ENCODE measurements at places on chromosomes 12 and 14.

- DNase-seq, result peak; percentile 3
Observed at GRCh38 chr12:28248555-28249145, 58.4 kb downstream of the CCDC91 start.

- DNase-seq, result no peak
Observed at GRCh38 chr14:37122288-37122687, 50.1 kb downstream of the SLC25A21 start.

- DNase-seq, result no peak
Observed at GRCh38 chr14:60544659-60545058, 35.7 kb downstream of the SIX6 start.

DNA sequence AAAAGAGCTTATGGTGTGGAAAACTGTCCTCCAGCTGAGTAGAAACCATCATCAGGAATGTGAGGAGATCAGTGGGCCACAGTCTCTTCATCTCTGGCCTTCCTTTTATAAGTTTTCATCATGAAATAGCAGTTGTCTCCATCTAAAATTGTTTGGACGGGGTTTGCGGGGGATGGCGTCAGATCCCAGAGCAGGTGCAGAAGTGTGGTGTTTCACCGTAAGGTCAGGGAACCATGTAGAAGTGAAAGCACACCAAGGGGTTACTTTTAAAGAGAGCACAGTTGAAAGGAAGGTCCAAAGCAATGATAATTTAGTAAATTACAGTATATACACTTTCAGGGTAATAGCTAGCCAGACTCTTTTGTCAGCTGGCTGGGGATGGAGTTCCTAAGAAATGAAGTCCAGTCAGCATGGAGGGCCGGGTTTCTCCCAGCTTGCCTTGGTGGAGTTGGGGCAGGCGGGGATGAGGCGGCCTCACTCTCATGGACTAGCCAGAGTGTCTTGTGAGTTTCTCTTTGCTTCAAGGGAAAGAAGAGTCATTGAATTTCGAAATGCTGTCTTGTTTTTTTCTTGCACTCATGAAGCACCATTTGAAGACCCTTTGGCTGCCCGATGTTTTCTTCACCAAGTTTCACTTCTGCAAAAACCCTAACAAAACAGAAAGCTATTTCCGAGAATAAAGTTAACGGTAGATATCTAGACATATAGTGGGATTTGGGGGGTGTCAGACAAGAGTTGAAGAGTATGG is 100.6 kb downstream of the ETV6 start:
- DNase-seq, result peak; percentile 97

DNA sequence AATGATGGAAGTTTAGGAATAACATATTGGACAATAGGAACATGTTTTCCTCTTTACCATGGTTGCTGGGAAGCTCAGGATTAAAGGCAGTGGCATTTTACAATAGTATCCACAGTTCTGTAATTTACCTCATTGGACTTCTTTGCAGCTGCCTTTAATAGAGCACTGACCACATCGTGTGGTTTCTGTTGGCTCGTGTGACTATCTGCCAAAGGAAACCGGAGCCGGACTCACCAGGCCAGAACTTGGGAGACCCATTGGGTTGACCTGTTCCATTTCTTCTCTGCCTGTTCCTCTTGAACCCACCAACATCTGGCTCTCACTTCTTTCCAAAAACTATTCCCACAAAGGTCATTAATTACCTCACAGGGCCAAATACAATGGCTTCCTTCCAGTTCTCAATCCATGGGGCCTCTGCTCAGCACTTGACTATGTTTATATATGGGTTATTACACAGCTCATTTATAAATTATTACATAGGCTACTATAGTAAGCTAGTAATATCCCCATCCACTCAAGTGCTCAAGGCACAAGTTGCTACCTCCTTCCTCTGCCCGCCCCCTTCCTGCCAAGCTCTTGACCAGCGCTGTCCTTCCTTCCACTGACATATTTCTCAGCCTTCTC is 121.5 kb upstream of the VASH1 start:
- no peak for DNase-seq

DNA sequence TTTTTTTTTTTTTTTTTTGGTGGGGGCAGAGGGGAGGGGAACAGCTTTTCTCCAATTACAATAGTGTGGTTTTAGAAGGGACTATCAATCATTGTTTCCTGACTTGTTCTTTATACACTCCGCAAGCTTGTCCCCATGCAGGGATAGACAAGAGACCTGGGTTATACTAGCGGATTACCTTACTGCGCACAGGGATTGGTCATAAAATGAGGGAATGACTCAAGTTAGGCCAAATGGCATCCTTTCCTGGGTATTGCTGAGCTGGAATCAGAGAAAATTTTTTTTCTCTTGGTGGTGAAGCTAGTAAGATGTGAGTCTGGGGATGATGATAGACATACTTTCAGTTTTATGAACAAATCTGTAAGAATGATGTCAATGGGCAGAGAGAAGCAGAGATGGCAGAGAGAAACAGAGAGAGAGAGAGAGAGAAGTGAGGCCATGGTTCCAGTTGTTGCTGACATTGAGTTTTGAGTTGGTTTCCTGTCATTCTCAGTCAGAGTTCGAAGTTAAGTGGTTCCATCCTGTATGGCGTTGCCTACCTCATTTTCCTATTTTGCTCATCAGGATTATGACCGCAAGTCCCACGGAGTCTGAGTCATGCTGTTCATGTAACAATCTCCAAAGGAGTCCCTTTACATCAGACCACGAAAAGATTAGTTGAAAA is 59.1 kb upstream of the OTOGL start:
- DNase-seq, result peak; percentile 6

- DNase-seq, result no peak
Observed at GRCh38 chr14:28769276-28769880, 2.8 kb downstream of the FOXG1 start.

DNA sequence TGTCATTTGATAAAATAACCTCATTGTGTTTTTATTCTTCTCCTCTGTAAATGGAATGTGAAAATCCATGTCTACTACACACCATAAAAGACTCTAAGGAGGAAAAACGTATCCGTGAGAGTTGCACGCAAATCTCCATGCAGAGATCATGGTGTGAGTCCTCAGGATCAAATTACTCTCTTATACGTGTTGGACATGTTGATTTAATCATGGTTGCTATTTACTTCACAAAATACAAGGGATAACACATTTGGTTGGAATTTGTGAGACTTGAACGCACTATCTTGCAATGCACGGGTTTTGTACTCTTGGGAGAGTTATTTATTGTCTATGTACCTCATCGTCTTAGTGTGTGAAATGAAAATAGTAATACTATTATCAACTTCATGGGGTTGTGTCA is 128.0 kb upstream of the RASSF8 start:
- no peak for DNase-seq

DNA sequence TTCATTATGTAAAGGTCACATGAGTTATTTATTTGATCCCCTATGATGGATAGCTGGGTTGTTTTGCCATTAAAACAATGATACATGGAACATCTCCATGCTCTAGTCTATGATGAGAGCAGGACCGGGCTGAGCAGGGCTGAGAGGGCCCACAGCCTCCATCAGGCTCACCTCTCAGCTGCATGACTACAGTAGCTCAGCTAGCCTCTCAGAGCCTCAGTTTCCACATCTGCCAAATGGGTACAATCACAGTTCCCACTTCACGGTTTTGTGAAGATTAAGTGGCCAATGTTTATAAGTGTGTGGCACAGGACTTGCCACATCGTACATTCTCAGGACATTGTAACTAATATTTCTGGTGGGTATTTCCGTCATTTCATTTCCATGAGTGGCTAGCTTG is 19.9 kb upstream of the MYL2 start:
- no peak for DNase-seq

GRCh38 chr12:132100306-132101065 is 43.6 kb downstream of the DDX51 start:
- DNase-seq, result no peak

- peak; percentile 73 for DNase-seq
Observed at GRCh38 chr12:2551412-2551900, 243.3 kb upstream of the FKBP4 start.

GRCh38 chr12:74619884-74620283 is 82.2 kb downstream of the ATXN7L3B start:
- no peak for DNase-seq

DNA sequence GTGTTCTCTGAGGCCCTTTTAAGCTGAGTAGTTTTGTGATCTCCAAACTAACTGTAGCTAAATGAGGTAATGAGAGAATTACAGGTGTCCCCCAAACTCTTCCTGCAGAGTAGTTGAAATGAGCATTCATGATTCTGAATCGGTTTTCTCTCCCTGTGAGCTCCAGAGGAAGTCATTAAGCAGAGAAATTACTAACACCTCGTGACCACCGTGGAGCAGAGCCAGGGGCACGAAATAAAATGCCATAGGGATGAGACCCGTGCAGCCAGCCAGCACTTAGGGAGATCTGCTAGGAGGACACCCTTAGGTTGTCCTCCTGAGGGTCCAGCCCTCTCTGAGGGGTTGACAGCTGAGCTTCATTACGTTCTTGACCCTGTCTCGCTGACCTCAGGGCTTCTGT is 79.5 kb downstream of the SLC25A47 start:
- no peak for DNase-seq

DNA sequence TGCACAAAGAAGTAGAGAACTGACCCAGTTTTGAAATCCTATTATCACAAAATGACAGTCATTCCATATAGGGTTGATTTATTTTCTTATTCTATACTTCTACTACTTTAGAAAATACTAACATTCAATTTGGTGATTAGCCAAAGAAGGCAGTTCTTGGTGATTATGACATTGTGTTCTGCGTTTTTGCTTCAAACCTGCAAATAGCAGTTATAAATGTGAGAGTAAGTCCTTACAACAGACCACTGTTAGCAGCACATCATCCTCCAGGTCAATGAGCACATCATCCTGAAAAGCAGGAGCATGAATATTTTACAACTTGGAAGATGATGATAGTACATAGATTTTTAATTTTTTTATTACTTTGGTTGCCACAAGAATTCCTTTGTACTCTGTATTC is 53.1 kb downstream of the LIN7A start:
- no peak for DNase-seq

GRCh38 chr12:65389436-65389835 is 111.0 kb downstream of the MSRB3 start:
- no peak for DNase-seq

DNA sequence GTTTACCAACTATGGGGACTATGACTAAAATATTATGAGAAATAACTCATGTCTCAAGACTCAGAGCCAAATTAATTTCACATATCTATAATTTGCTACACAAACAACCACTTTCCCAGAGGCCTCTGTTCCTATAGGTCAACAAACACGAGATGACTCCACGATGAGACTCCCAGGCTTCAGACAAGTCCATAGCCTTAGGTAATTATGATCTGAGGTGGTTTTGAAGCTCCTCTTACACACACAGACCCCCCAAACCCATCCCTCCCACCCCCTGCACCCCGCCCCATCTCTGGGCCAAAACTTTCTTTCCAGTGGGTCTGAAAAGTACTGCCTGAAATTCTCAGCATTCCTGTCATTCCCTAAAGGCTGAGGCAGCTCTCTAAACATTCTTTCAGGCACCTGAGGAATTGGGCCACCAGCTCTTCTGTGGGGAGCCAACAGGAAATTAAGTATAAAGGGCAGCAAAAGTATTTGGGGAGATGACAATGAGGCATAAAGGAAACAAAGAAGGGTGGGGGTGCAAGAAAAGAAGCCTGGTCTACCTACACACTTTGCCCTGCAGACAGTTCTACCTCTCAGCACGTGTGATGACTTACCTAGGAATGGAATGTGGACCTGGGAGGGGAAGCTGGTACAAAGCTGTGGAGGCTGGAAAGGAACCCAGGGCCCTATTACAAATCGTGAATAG is 143.6 kb downstream of the PAWR start:
- no peak for DNase-seq

DNA sequence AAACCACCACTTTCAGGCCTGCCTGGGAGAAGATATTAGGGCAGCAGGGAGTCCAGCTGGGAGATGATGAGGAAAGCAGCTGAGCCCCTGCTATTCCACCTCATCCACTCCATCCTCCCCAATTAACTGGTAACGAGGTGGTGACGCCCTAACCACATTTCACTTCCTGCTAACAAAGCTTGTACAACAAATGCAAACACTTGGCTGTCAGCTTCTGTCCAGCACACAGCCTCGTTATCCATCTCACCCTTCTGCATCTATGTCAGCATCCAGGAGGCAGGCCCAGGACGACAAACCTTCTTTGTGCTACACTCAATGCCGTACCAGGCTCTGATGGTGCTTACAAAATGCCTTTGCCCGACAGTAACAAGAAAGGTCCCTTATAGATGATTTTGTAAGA is 225.4 kb downstream of the APAF1 start:
- no peak for DNase-seq

DNA sequence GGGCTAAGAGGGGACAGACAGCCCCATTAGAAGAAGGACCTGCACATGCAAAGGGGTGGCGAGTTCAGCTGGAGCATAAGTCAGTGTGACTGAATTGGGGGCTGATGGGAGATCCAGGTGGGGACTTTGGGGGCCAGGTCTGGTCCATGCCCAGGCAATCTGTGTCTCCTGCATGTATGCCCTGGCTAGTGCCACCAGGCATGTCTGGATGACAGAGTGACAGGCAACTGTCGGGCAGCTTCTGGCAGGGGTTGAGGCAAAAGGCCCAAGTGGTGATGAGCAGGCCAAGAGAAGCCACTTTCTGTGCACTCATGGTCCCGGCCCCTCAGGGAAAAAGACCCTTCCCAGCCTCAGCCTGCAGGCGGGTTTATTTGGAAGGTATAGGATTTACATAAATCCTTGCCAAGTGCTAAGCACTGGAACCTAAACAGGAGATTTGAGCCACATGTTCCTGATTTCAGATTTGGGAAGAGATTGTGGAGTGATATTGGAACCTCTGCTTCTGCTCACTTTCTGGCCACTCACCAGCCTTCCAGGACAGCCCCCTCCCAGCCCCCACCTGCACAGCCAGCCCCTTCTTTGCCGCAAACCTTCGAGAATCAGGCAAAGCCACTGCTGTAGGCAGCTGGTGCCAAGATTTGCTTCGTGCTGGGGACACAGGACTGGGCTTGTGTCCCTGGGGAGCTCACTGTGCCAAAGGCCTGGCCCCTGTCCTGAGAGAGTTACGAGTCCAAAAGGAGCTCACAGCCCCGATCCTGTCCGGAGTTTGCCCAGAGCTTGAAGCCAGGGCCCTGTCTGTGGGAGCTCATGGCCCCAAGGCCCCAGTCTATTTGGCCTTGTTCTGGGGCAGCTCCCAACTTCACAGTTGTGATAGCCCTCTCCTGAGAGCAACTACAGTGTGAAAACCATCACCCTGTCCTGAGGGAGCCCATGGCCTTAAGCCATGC is 232.5 kb upstream of the RTL1 start:
- no peak for DNase-seq

DNA sequence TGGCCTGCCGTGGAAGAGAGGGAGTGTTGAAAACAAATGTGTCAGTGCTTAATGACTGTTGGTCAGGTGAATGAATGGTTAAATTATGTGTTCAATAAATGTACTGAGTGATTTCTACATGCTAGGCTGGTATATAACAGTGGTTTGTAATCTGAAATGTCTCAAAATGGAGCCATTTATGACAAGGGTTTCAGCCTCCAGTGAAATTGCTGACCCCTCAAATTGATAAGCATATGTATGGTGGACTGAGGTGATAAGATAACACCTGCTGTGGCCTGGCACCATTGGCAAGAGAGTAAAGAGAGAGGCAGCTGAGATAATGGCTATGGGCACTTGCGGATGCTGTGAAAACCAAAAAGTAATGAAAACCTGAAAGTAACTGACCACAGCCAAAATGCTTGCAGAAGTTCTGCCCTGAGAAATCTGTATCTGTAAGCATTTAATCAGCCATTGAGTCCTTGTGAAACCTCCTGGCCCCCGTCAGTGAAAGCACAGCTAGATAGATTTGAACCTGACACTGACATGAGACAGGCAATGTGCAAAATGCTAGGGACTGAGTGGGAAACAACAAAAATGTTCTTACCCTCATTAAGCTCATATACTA is 1.4 kb upstream of the BCAT1 start:
- DNase-seq, result no peak

Measured in suppressor macrophage treated with lipopolysaccharide for 4 hours (primary cell).